Foreskin melanocyte (primary cell): ENCODE measurements at places on chromosomes 3 and 15.

GRCh38 chr3:42014458-42014920 lies 52.6 kb upstream of the ULK4 start:
- no peak for DNase-seq

GRCh38 chr3:140258222-140258724 lies 323.3 kb downstream of the CLSTN2 start:
- DNase-seq: no peak

GRCh38 chr15:89142423-89142822 lies 54.2 kb downstream of the ABHD2 start:
- DNase-seq: no peak

GRCh38 chr3:171284308-171285075 lies 175.7 kb downstream of the TNIK start:
- peak; percentile 89 for DNase-seq

GRCh38 chr15:52217186-52217585 lies 26.0 kb upstream of the GNB5 start:
- DNase-seq: no peak

DNA sequence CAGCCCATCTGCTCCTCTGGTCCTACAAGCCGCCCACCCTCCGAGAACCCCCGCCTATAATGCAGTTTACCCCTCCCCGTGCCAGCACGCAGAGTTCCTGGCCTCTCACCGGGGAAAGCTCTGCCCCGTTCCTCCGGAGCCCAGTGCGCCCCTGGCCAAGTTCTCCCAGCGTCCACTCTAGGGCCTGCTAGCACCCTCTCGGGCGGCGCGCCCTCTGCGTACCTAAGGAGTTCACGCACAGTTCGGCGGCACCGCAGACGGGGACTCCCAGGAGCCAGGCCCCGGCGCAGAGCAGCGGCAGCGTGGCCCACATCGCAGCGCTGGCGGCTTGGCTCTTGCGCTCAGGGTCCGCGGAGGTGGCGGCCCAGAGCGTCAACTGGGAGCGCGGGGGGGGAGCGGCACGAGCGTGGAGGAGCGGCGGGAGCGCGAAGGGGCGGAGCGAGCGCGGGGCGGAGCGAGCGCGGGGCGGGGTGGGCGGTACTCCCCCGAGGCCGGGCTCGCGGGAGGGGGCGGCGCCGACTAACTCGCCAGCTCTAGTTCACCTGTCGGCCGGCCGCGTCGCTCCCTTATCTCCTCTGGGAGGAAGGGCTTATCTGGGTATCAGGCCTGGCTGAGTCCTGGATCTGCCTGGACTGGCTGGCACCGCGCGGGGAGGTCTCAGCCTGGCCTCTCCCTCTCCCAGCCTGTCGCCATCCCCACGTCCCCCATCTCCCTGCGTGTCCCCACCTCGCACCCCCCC lies at the start of gene CTSH:
Gene CTSH (minus strand): TSS at position 378 of the 739 bp plus-strand sequence. CDS start 65 bp downstream, at position 313.
- peak; percentile 16 for DNase-seq

- DNase-seq: no peak
Observed at GRCh38 chr3:156433910-156434309, 121.0 kb downstream of the SSR3 start.

DNA sequence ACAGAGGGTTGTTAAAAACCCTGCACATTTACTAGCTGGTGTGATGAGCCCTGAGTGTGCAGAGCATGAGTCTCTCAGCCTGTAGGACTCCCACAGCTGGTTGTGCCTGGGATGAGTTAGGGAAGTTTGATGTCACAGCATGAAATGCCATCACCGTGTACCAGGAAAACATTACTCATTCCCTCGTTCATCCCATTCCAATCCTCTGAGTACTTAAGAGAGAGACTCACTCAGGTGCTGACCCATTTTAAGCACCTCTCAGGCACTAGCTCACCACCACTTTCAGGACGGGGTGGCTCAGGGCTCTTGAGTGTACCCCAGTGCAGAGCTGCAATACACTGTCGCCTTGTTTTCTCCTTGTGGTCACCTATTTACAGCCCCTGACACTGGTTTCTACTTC lies 18.7 kb downstream of the MGLL start:
- DNase-seq: no peak

DNA sequence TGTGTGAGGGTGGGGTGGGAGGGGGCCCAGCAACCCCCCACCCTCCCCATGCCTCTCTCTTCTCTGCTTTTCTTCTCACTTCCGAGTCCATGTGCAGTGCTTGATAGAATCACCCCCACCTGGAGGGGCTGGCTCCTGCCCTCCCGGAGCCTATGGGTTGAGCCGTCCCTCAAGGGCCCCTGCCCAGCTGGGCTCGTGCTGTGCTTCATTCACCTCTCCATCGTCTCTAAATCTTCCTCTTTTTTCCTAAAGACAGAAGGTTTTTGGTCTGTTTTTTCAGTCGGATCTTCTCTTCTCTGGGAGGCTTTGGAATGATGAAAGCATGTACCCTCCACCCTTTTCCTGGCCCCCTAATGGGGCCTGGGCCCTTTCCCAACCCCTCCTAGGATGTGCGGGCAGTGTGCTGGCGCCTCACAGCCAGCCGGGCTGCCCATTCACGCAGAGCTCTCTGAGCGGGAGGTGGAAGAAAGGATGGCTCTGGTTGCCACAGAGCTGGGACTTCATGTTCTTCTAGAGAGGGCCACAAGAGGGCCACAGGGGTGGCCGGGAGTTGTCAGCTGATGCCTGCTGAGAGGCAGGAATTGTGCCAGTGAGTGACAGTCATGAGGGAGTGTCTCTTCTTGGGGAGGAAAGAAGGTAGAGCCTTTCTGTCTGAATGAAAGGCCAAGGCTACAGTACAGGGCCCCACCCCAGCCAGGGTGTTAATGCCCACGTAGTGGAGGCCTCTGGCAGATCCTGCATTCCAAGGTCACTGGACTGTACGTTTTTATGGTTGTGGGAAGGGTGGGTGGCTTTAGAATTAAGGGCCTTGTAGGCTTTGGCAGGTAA lies 8.1 kb downstream of the FAM131A start:
- peak; percentile 56 for DNase-seq

GRCh38 chr3:182007441-182007840 lies 295.7 kb downstream of the SOX2 start:
- DNase-seq: no peak

- no peak for DNase-seq
Observed at GRCh38 chr3:10249833-10250232, 1.6 kb downstream of the TATDN2 start.

DNA sequence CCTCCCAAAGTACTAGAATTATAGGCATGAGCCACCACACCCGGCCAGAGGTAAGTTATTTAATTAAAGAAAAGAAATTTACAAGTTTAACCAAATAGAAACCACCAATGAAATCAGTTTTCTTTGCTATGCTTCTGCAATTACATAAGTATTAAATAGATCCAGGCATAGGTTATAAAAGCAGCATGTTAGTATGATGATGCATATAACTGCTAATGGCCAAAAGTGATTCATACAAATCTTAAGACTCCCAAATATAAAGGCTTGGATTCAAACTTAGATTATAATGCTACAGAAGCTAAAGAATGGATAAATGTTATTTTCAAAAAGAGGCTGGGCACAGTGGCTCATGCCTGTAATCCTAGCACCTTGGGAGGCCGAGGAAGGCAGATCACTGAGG lies 32.8 kb upstream of the HDC start:
- DNase-seq: peak; percentile 31

- no peak for DNase-seq
Observed at GRCh38 chr15:67340630-67341029, 86.0 kb downstream of the IQCH start.
